ENCODE measurements at places on chromosomes 3 and 15. TPM values are rescaled to one million over a fixed set of nuclear protein-coding genes. Genes with fewer than 3 reads are reported as not detected.

The ZKSCAN7 gene
- total RNA-seq: 3.6 TPM

The TP63 gene
- total RNA-seq: 0.34 TPM

The CHD2 gene
- total RNA-seq: 92.3 TPM

The ERC2 gene
- not detected for total RNA-seq

The CP gene
- not detected for total RNA-seq

The THPO gene
- not detected for total RNA-seq

The PDIA3 gene
- total RNA-seq: 359 TPM

The MYO1E gene
- 57.5 TPM for total RNA-seq

The OR5AC2 gene
- total RNA-seq: not detected

The IGSF11 gene
- not detected for total RNA-seq

The CHRM5 gene
- total RNA-seq: not detected

The ZIC4 gene
- total RNA-seq: not detected

The TMEM108 gene
- not detected for total RNA-seq

The ADAMTS9 gene
- not detected for total RNA-seq

The GABRR3 gene
- not detected for total RNA-seq

The ASB14 gene
- not detected for total RNA-seq

The XCR1 gene
- not detected for total RNA-seq

The CCR3 gene
- total RNA-seq: not detected

The SAMMSON gene
- not detected for total RNA-seq

The CCR2 gene
- total RNA-seq: 0.42 TPM

The CTXN2 gene
- total RNA-seq: not detected

The KNL1 gene
- 22.1 TPM for total RNA-seq

The SAXO2 gene
- total RNA-seq: 1.9 TPM

The IQSEC1 gene
- total RNA-seq: 21.4 TPM

The OR5H14 gene
- total RNA-seq: not detected

The ZNF620 gene
- 6.7 TPM for total RNA-seq

The CKMT1B gene
- 0.25 TPM for total RNA-seq

The TFRC gene
- 779 TPM for total RNA-seq

The NOX5 gene
- not detected for total RNA-seq

The CYP8B1 gene
- total RNA-seq: not detected

The CDCP1 gene
- total RNA-seq: 1.7 TPM

The AADACL2 gene
- not detected for total RNA-seq

The GPR87 gene
- 1.2 TPM for total RNA-seq

The MAP6D1 gene
- 4.0 TPM for total RNA-seq

Data from activated CD8-positive, alpha-beta memory T cell treated with anti-CD3 and anti-CD28 coated beads for 36 hours (primary cell).